Fibroblast of lung (primary cell): ENCODE measurements at places on chromosomes 1 and 21. TPM values are rescaled to one million over a fixed set of nuclear protein-coding genes. Genes with fewer than 3 reads are reported as not detected.

The LCE1C gene
- total RNA-seq: not detected in 2 replicates

The HDGF gene
- total RNA-seq: 108 and 138 TPM in 2 replicates

The CELA3A gene
- not detected in 2 replicates for total RNA-seq

The RIMKLA gene
- under 0.01 TPM in 2 replicates for total RNA-seq

The AIRE gene
- not detected in 2 replicates for total RNA-seq

The PTPN14 gene
- 34.9 and 56.1 TPM in 2 replicates for total RNA-seq

The FCRL6 gene
- not detected in 2 replicates for total RNA-seq

The CHIT1 gene
- not detected in 2 replicates for total RNA-seq

The CAMK1G gene
- 0.77 and 1.7 TPM in 2 replicates for total RNA-seq

The MCOLN3 gene
- 2.1 and 2.5 TPM in 2 replicates for total RNA-seq

The TNFRSF14 gene
- total RNA-seq: 76.3 and 85.0 TPM in 2 replicates

The ZNF697 gene
- total RNA-seq: 22.3 and 23.0 TPM in 2 replicates

The TMPRSS15 gene
- not detected in 2 replicates for total RNA-seq

The LRRN2 gene
- 0.26 TPM in 1 of 2 replicates, not detected in the other for total RNA-seq

The TSPAN1 gene
- total RNA-seq: 0.17 and 0.26 TPM in 2 replicates

The PDZK1IP1 gene
- total RNA-seq: not detected in 2 replicates

The IQCC gene
- 1.3 and 2.3 TPM in 2 replicates for total RNA-seq

The SERTAD4 gene
- under 0.01 and 0.17 TPM in 2 replicates for total RNA-seq

The VAV3 gene
- total RNA-seq: under 0.01 TPM in 1 of 2 replicates, not detected in the other

The B4GALT3 gene
- 13.4 and 18.7 TPM in 2 replicates for total RNA-seq

The PTGFR gene
- 25.7 and 32.7 TPM in 2 replicates for total RNA-seq

The FOXD2 gene
- 0.51 and 0.83 TPM in 2 replicates for total RNA-seq

The TAS1R1 gene
- under 0.01 and 0.17 TPM in 2 replicates for total RNA-seq

The SLAMF6 gene
- total RNA-seq: not detected in 2 replicates

The MIER1 gene
- 35.5 and 35.7 TPM in 2 replicates for total RNA-seq

The S100A7 gene
- not detected in 2 replicates for total RNA-seq

The GBP5 gene
- total RNA-seq: under 0.01 and 0.17 TPM in 2 replicates

The TMPRSS3 gene
- total RNA-seq: not detected in 2 replicates

The KRTAP11-1 gene
- total RNA-seq: not detected in 2 replicates

The ANGPTL3 gene
- total RNA-seq: not detected in 2 replicates

The KCNE2 gene
- 0.17 TPM in 1 of 2 replicates, not detected in the other for total RNA-seq

The RAD54L gene
- 0.26 and 0.66 TPM in 2 replicates for total RNA-seq

The KLHDC8A gene
- total RNA-seq: not detected in 2 replicates

The RNU1-1 gene
- under 0.01 and 3,997 TPM in 2 replicates for total RNA-seq

The CCDC185 gene
- not detected in 2 replicates for total RNA-seq

The GPR52 gene
- 0.26 and 0.66 TPM in 2 replicates for total RNA-seq

The SPRR3 gene
- total RNA-seq: not detected in 2 replicates

The FLVCR1 gene
- total RNA-seq: 6.4 and 7.3 TPM in 2 replicates

The ANGEL2 gene
- total RNA-seq: 46.7 and 71.5 TPM in 2 replicates

The NECTIN4 gene
- total RNA-seq: under 0.01 and 0.33 TPM in 2 replicates

The SYPL2 gene
- 0.26 and 1.7 TPM in 2 replicates for total RNA-seq

The AXDND1 gene
- total RNA-seq: 0.17 and 0.26 TPM in 2 replicates

The CLCNKB gene
- under 0.01 and 0.33 TPM in 2 replicates for total RNA-seq

The S100A1 gene
- total RNA-seq: 0.17 TPM in 1 of 2 replicates, not detected in the other

The MMEL1 gene
- total RNA-seq: 0.33 TPM in 1 of 2 replicates, not detected in the other

The TNFRSF4 gene
- under 0.01 and 0.17 TPM in 2 replicates for total RNA-seq
